Activated T-cell treated with anti-CD3 and anti-CD28 coated beads, Interleukin-2, amount 50 U/mL, for 72 hours (primary cell): ENCODE measurements at places on chromosomes 16 and 17. TPM values are rescaled to one million over a fixed set of nuclear protein-coding genes. Genes with fewer than 3 reads are reported as not detected.

MILR1 gene
- not detected for total RNA-seq

TMEM220 gene
- total RNA-seq: 0.89 TPM

SLC38A8 gene
- not detected for total RNA-seq

- DNase-seq: no peak
Measured at GRCh38 chr16:11038305-11038704, 93.9 kb downstream of the CLEC16A start.

DNA sequence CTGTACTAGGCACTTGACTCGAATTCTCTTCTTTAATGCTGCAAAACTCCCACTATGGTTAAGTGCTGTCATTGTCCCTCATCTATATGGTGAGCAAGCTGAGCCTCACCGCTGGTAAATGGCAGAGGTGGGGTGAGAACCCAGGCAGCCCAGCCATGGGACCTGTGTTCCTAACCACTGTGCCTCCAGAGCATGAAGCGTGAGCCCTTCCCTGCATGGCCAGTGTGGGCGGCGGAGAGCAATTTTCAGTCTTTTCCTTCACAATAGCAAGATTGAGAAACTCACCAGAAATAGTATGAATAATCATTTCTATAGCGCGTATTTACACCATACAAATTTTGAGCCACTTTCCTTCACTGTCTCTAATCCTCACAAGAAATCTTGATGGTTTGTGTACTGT lies 9.2 kb downstream of the BFAR start:
- no peak for DNase-seq

DNA sequence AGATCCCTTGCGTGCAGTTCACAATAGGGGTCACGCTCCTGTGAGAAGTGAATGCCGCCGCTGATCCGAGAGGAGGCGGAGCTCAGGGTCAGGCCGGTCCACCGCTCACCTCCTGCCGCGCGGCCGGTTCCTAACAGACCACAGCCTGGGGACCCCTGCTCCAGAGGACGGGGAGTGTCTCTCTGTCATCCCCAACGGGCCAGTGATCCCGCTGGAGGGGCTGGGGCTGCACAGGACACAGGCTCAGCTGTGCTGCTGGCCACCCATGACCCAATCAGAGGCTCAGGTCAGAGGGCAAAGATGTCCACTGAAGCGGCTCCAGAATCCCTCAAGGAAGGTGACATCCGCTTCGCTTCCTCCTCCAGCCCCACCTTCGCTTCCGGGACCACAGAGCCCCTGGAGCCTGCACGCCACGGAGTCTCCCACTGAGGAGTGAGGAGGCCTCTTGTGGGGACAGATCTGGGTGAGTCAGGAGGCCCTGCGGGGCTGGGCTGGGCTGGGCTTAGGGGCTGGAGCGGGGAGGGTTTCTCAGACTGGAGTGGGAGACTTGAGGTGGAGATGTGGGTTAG lies 115.4 kb downstream of the METRNL start:
- no peak for DNase-seq

- no peak for DNase-seq
Measured at GRCh38 chr16:22369221-22369811, 5.1 kb downstream of the CDR2 start.

DNA sequence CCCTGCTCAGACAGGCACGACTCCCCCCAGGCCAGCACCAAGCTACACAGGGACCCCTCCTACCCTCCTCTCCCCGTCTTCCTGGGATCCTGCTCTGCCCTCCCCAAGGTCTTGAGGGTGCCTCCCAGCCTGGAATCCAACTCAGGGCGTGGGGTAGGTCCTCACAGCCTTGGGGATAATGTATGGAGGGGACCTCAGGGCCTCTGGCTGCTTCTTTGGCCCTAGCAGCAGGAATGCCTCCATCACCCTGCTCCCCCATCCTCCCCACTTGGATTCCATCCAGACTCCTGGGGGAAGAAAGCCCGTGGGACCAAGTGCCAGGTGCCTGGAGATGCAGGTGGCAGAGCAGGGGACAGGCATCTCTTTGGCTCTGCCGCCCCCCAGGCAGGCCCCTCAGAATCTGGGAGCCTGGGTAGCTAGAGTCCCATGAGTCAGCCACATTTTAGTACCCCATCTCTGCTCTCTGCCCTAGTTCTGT lies 10.7 kb upstream of the STAC2 start:
- DNase-seq: no peak

GRCh38 chr16:57889111-57889510 lies 81.8 kb downstream of the CNGB1 start:
- DNase-seq: no peak

- no peak for DNase-seq
Measured at GRCh38 chr17:21272881-21273792, 11.4 kb upstream of the MAP2K3 start.

DNA sequence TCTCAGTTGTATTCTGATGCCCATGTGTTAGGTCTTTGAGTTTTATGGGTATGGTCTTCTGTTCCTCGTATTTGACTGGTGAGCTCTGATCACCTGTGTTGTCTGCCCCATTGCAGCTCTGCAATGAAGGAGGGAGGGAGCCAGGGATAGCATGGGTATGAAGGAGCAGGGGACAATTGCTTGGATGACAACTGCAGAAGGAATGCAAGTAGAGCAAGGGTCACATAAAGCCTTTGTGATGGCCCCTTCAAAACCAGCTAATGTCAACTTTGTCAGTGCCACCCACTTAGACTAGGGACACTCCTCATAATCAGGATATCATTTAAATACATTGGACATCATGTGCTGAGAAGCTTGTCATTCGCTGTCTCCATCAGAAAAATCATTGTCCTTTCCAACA lies 152.7 kb upstream of the MAF start:
- no peak for DNase-seq

DNA sequence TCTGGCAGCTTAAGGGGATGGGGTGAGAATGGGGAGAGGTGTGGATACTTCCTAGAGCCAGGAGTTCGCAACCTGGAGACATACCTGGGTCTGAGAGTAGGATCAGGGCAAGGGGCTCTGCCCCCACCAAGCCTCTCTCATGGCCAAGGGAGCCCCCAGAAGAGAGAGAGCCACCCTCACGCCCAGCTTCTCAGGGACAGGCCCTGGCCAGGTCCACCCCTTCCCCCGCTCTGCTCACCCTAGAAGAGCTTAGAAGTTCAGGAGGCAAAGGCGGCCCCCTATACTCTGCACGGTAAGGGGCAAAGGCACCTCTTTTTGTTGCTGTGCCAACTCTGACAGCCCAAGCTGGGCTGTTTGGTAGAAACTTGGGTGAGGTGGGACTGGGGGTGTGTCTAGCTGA lies 69.3 kb upstream of the TMEM97 start:
- DNase-seq: no peak
